ENCODE measurements at places on chromosomes 12 and 14.

- DNase-seq = no peak
These were observed 326.8 kb upstream of the RTL1 start for GRCh38 chr14:101230161-101230850.

- DNase-seq = peak; percentile 32
These were observed 88.5 kb downstream of the GCH1 start for GRCh38 chr14:54814076-54814475.

GRCh38 chr12:45728630-45729232 is 775 bp upstream of the ARID2 start:
- peak; percentile 97 for DNase-seq

- DNase-seq = no peak
These were observed 235.8 kb downstream of the SLC6A15 start for GRCh38 chr12:84676787-84677186.

DNA sequence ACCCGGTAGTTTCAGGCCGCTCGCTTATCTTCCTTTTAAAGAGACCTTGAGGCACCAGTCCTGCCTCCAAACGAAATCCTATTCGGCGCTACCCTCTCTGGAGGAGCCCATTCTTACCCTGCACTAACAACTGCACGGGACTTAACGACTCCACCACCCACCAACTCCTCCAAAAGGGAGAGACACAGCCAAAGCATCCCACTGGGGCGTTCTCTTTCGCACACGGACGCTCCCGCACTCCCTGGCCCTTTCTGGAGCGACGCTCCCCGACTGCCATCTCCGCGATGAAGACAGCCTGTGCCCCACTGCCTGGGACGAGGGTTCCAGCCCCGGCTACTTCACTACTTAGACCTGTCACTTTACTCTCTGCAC is 650 bp downstream of the GALC start:
- DNase-seq = no peak

- DNase-seq = no peak
These were observed 52.0 kb downstream of the RASSF9 start for GRCh38 chr12:85784096-85784720.

DNA sequence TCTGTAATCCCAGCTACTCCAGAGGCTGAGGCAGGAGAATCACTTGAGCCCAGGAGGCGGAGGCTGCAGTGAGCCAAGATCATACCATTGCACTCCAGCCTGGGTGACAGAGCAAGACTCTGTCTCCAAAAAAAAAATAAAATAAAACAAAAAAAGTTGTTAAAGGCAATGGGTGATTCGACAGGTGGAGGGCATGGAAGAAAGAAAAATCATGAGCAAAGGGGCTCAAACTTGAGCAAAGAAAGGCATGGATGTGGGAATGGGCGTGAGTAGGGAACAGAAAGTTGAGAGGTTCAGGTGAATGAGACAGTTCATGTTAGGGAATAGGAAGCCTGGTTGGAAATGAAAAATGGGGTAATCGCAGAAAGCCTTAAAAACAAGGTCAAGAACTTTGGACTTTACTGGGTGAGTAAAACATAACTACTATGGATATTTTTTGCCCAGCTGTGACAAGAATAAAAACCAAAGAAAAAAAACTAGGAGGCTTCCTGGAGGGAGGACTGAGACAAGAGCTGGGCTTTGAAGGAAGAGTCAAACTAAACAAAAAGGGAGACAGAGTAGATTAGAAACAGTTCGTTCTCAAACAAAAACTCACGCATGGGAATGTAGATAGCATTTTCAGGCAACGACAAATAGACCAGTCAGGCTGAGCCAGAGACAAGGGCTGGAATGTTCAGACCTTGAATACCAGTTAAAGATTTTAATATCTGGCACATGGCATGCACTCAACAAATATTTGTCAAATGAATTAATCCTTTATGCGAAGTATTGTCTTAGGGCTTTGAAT is 18.8 kb downstream of the PYM1 start:
- DNase-seq = no peak

GRCh38 chr14:89417091-89417464 is at the start of gene FOXN3:
FOXN3 (minus strand) TSS chr14:89417233; CDS start chr14:89412476, 4,757 bp downstream.
- DNase-seq = peak; percentile 88

DNA sequence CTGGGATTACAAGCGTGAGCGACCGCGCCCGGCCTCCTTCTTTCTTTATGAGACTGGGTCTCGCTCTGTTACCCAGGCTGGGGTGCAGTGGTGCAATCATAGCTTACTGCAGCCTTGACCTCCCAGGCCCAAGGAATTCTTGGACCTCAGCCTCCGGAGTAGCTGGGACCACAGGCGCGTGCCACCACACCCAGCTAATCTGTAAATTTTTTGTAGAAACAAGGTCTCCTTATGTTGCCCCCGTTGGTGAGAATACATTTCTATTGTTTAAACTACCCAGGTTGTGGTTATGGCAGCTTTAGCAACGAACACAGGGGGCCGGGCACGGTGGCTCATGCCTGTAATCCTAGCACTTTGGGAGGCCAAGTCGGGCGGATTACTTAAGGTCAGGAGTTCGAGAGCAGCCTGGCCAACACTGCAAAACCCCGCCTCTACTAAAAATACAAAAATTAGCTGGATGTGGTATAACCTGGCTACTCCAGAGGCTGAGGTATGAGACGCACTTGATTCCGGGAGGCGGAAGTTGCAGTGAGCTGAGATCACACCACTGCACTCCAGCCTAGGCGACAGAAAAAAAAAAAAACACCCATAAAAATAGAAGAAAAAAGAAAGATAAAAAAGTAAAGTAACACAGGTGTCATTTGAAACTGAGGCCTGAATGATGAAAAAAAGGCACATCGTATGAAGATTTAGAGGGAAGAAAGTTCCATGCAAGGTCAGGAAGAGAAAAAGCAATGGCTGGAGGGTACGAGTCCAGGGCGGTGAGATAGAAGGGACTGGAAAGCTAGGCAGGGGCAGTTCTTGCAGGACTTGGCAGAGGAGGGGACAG is 977 bp upstream of the TMEM120B start:
- peak; percentile 33 for DNase-seq

DNA sequence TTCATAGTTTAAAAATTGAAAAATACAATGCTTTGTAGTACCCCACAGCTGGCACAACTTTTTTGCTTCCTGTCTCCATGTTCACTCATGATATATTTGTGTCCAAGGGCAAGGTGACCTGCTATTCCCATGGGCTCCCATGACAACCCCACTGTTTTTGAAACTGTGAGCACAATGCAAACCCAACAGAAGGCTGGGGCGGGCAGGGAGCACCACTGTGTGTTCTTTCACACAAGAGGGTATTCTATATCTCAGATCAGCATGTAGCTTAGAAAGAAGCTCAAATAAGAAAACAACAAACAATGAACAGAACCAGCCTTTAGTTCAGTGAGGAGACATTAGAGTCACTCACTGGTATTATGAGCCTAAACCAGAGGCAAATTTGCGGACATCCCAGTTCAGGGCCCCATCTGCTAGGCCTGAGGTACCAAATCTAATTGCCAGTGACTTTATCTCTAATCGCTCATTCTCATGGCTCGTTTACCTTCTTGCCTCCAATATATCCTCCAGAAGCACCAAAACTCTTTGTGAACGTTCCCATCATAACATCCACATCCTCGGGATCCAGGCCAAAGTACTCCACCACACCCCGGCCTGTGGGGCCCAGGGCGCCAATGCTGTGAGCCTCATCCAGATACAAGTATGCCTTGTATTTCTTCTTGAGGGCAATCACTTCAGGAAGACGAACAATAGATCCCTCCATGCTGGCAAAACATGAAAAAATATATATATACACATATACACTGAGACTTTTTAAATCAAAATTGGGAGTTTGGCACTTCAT is 56.4 kb upstream of the ISM2 start:
- DNase-seq = no peak

DNA sequence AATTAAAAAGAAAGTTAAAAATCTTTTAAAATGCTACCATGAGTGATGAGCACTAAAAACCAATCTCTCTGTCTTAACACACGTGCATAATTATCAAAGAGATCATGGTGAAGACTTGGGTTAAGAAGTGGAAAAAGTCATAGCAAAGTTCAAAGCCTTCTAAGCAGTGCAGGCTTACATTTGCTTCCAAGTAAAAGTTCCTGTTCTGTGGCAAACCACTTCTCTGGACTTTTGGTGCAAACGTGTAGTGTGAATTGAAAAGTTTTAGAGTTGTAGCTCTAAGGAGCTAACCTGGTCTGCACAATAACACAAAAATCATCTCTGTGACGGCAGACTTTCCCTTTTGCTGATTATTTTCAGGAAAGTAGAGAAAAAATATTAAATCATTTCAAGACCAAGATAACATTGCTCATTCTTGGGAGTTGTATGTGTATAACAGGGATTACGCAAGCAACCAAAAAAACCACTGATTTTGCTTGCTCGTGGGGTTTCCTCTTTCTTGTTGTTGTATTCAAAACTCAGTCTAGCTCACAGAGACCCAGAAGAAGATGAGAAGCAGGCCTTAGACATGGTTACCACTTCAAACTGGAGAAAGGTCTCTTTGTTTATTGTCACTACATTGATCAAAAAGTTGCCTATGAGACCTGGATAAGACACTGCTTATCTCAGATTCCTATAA is 2.3 kb upstream of the GLIPR1 start:
- DNase-seq = peak; percentile 64

GRCh38 chr12:25497021-25497420 is 56.1 kb downstream of the LMNTD1 start:
- no peak for DNase-seq

DNA sequence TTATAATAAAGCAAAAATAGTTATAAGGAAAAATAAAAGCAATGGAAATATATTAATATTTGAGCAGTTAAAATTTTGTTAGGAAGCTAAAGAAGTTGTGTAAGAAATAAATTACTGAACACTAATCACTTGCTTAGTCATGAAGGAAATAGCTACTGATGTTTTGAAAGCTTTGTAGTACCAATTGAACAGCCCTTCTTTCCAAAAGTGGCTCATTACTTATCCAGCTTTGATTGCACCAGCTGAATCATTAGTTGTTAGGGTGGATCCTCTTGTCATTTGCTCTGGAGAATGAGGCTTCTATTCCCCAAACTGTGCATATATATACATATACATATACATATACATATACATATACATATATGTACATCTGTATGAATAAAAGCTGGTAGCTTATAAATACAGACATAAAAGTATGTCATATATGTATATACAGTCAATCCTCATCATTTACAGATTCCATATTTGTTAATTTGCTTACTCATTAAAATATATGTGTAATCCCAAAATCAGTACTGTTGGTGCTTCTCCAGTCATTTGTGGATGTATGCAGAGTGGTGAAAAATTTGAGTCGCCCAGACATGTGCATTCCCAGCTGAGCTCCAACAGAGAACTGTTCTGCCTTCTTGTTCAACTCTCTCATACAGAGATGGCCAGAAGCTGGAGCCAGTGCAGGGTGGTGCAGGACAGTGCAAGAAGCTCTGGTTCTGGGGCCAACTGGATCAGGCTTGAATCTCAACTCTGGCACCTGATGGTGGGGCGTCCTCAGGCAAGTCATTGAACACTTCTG is 214.1 kb downstream of the RPAP3 start:
- DNase-seq = no peak

DNA sequence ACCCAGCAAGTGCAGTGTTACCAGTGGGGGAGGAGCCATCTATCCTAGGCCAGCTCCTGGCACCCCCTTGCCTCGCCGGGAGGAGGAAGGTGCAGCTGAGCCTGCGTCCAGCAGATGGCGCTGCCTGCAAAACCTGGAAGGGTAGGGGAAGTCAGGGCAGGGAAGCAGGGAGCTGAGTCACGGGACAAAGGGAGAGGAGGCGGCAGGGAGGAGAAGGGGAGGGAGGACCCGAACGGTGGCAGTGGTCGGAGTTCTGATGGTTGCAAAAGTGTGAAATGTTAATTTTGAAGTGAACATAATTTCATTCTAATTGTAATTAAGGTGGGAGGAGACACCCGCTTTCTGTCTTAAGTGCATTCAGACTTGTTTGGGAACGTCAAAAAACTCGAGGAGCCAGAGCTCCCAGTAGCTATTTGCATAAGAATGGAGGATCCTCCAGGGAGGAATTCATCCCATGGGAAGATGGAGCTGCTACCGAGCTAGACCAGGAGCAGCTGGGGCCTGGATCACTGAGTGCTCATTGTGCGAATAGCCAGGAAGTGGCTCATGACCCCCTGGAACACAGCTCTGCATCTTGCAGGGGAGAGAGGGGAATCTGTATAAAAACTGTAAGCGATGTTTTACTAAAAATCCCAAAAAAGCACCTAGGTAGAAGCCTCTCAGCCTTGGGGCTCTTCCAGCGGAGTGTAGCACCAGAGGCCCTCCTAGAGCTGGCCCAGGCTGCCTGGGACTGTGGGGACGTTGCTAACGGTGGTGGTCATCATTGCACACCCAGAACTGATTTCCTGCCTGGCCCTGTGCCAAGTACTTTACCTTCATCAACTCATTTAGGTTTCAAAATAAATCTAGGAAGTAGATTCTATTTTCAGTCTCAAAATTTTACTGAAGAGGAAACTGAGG is 59.5 kb downstream of the EMP1 start:
- peak; percentile 54 for DNase-seq

GRCh38 chr14:60643141-60643462 is 6.2 kb downstream of the SIX1 start:
- no peak for DNase-seq

DNA sequence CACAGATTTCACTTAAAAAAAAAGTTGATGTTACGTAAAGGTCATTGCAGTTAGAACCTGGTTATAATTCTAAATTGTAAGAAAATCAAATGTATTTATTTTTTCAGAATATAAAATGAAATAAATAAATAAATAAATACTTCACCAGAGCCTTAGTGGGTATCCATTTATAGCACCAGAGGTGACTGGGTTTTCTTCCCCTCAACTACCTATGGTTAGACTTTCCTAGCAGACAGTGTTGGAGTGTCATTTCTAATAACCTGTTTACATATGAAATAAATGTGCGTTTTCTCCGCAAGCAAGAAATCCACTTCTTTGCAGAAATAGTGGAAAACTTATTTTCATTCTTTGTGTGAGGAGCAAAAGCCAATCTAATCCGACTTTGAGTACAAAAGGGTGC is 3.3 kb upstream of the MYF5 start:
- DNase-seq = no peak

GRCh38 chr12:104653730-104654664 is 197.2 kb downstream of the CHST11 start:
- no peak for DNase-seq

- no peak for DNase-seq
These were observed 12.5 kb upstream of the KSR2 start for GRCh38 chr12:117981267-117981666.

GRCh38 chr12:4468994-4469393 is 23.4 kb upstream of the FGF6 start:
- DNase-seq = no peak

GRCh38 chr14:87732562-87732961 is 260.4 kb downstream of the GALC start:
- no peak for DNase-seq

DNA sequence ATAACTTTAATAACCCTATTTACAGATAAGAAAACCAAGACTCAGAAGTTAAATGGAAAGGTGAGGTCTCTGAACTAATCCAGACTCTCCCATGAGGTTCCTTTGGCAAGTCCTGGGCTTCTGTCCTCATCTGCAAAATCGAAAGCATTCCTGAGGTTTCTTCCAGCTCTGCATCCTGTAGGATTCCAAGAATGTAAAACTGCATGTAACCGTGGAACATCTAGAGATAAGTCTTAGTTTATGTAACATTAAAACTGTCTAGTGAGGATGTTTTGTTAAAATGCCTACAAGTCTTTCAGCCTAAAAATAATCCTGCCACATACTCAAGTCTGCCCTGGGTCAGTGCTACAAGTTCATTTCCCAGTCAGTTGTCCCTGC is 7.3 kb upstream of the ITFG2 start:
- DNase-seq = no peak

- DNase-seq = no peak
These were observed 153.0 kb upstream of the DIO2 start for GRCh38 chr14:80364274-80364673.

GRCh38 chr12:31588976-31589375 is 2.0 kb downstream of the DENND5B start:
- no peak for DNase-seq

GRCh38 chr12:70966046-70966445 is 45.5 kb upstream of the PTPRR start:
- no peak for DNase-seq

Measured in CD4-positive, CD25-positive, alpha-beta regulatory T cell (primary cell).